ENCODE measurements at places on chromosomes 1 and 21.
A peak's percentile ranks its signal among the peaks of the same experiment; 100 is the strongest.

DNA sequence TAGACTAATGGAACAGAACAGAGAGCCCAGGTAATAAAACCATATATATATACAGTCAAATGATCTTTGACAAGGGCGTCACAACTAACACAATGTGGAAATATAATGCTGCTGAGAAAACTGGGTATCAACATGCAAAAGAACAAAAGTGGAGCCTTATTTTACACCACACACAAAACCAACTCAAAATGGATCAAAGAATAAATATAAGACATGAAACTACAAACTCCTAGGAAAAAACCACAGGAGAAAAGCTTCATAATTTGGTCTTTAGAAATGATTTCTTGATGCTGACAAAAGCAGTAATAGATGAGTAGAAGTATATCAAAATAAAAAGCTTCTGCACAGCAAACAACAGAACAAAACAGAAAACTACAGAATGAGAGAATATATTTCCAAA is 192.2 kb downstream of the AKT3 start:
- no peak for DNase-seq

- DNase-seq = peak; percentile 57
Observed at GRCh38 chr1:226870401-226871279, at the start of gene PSEN2. PSEN2 (plus strand) TSS chr1:226870616; CDS start chr1:226881908, 11,292 bp downstream.

- DNase-seq = no peak
Observed at GRCh38 chr1:212035835-212036605, 472 bp downstream of the DTL start.

- DNase-seq = no peak
Observed at GRCh38 chr1:24386241-24386640, 27.3 kb downstream of the STPG1 start.

GRCh38 chr1:24745711-24746413 is 615 bp downstream of the CLIC4 start:
- peak; percentile 10 for DNase-seq

GRCh38 chr1:85366391-85367170 is 90.1 kb upstream of the BCL10 start:
- no peak for DNase-seq

DNA sequence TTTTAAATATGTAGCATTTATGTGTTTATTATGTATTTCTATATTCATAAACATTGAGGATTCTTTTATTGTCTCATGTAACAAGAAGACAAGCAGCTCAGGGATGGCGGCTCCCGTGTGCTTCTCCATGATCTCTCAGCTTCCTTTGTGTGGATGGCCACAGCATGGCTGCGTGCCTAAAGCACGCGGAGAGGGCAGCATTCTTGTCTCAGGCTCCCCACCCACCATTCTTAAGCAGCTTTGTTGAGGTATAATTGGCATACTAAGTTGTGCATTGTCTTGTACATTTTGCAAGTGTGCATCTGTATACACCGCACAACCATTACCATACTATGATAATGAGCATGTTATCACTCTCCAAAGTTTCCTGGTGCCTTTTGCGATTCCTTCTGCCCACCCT is 81.6 kb downstream of the CAMTA1 start:
- no peak for DNase-seq

GRCh38 chr1:68074472-68074871 is 24.0 kb upstream of the DIRAS3 start:
- no peak for DNase-seq

GRCh38 chr1:247060771-247061170 is 17.8 kb downstream of the ZNF670 start:
- DNase-seq = no peak

DNA sequence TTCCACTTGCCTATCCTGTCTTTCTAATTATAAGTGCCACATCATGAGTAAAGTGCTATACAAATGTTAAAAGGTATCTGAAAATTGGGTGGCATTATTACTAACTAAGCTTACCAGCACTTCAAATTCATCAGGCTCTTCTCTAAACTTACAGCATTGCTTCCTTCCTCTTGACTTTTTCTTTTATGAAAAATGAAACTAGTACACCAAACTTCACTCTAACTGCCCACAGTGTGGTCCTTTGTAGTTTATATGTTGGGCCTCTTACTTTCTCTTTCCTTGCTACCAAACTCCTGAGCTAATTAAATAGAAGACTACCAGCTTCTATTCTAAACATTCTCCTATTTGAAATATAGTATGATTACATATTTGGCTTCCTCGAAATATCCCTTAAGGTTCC is 81.8 kb downstream of the NOTCH2 start:
- DNase-seq = no peak

DNA sequence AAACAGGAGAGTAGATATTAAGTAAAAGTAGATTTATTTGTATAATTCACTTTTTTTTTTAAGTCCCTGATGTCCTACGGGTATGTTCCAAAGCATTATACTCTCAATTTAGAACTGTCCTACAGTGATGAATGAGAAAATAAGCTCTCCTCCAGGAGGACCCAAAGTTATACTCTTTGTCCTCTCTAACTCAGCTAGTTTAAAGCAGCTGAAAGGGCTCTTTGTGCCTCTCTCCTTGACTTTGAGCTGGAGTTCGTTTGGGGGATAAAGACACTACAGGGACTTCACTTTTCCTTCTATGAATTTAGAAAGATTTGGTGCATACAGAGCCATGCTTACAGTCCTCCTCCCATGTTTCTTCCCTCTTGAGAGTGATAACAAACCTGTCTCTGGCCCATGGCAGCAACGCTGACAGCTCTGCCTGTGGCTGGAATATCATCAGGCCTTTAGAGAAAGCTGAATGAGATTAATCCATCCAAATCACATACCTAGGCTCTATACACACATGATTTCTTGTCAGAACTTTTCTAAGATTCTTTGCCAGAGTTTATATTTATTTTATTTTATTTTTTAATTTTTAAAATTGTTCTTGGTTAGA is 134.3 kb downstream of the PIK3R3 start:
- no peak for DNase-seq

GRCh38 chr21:14482165-14482564 is 64.0 kb downstream of the SAMSN1 start:
- DNase-seq = no peak

- DNase-seq = no peak
Observed at GRCh38 chr1:154493276-154493675, 8.7 kb upstream of the TDRD10 start.

- no peak for DNase-seq
Observed at GRCh38 chr21:41477641-41478318, 30.2 kb downstream of the TMPRSS2 start.

GRCh38 chr1:66893712-66894111 is 30.9 kb downstream of the DNAI4 start:
- DNase-seq = no peak

DNA sequence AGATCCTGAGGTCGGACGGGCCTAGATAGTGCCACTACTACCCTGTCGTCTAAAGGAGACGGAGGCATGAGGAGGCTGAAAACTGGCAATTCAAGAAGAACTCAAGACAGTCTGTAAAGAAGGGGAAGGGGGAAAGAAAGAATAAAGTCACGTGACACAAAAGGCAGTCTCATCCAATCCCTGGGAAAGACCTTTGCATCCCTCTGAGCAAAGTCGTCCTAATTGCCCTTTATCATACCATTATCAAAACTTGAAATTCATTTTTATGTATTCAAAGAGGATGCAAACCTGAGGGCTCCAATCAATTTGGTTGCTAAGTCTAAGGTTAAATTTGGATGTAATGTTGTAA is 2.2 kb downstream of the DUSP10 start:
- no peak for DNase-seq

DNA sequence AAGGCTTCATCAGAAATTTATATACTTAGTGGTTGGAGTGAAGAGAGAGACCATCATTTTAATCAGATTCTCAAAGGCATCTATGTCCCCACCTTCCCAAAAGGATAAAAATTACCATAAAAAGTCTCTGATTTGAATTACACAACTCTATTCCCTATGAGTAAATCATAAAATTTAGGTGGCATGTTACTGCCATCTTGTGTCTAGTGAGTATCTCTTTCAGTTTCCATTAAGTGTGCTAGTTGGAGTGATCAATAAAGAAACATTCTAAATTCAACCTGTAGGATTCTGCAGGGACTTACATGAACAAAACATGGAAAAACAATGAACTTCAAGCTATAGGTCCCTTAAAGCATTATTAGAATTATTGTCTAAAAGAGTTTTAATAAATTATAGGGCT is 655.4 kb downstream of the LTN1 start:
- DNase-seq = no peak

DNA sequence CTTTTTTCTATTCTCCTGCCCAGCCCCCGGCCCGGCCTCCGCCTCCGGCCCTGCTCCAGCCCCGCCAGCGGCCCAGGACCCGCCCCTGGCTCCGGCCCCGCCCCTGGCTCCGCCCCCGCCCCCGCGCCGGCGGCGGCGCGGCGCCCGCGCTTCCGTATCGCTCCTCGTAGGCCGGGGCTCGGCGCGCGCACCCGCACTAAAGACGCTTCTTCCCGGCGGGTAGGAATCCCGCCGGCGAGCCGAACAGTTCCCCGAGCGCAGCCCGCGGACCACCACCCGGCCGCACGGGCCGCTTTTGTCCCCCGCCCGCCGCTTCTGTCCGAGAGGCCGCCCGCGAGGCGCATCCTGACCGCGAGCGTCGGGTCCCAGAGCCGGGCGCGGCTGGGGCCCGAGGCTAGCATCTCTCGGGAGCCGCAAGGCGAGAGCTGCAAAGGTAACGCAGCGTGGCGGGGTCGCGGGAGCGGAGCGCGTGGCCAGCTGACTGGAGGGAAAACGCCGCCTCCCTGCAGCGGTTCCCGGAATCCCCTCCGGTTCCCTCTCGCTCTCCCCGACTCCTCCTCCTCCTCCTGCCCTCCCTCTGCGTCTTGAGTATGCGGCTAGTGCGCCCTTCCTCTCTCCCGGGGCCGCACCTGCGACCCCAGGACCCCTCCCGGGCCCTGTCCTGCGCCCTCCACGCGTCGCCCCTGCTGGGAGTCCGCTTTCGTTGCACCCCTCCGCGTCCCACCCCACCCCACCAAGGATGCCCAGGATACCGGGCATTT is at the start of gene IFNAR2:
Gene IFNAR2, plus strand, starts transcription at position 155 of the 761 bp plus-strand sequence. CDS start 11,985 bp downstream, outside the sequence.
- peak; percentile 76 for DNase-seq

DNA sequence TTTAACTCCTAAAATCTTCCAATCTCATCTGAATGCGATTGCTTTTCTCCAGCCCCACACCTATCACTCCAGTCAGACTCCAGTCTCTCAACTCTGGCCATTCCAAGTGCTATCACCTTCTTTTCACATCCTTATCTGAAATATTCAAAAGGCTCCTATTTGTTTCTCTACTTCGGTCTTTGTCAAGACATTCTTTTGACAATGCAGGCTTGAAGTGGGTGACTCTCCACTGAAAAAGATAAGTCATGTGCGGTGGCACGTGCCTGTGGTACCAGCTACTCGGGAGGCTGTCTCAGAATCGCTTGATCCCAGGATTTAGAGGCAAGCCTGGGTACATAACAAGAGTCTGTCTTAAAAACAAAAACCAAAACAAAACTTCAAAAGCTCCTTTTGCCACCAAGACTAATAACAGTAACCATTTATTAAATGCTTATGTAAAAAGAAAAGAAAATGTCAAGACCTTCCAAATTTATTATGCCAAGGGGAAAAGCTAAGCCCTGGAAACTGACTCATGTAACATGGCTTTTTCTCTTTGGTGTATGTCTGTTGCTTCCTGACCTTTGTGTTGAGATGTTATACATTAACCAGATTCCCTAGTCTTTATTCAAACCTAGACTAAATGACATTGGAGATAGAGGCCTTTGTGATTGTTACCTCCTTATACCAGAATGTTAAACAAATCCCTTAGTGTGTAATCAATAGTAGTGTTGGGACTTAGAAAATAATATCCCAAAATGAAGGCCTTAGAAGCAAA is 3.6 kb downstream of the ALG14 start:
- DNase-seq = no peak

- DNase-seq = no peak
Observed at GRCh38 chr1:6874298-6874697, 89.0 kb downstream of the CAMTA1 start.

DNA sequence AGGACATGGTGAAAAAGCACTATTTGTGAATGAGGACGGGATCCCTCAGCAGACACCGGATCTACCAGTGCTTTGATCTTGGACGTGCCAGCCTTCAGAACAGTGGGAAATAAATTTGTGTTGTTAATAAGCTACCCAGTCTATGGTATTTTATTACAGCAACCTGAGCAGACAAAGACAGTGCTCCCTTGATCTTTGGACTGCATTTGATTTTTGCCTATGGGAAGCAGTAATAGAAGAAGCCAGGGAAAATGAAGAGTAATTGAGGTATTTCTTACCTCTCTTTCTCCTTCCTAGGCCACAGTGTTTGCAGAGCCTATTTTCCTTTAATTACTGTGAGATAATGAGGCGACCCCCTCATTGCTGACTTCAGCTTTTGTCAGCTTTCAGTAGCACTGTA is 87.9 kb downstream of the PDE4B start:
- no peak for DNase-seq

DNA sequence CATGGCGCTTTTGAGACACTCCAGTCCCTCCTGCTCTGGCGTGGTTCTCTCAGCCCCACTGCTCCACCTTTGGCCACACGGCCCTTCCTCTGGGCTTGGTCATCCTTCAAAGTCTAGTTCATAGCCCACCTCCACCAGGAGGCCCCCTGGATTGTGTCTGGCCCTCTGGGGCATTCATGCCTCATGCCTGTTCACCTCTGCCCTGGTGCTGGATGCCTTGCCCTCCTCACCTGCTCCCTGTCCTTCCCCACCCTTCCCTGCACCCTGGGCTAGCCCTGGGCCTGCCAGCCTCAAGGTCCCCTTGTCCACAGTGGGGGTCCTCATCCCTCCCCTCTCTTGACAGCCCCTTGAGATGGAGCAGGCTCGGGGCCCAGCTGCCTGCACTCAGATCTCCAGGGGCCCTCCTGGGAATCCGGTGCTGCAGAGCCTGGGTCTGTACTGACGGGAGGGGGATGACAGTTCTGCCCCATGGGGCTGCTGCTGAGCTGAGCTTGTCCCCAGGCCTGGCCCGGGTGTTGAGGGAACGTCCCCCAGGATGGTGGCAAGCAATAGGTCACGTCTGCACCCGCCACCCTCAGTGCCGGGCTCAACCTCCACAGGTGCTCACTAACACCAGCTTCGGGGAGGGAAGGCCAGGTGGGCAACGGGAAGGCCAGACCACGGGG is 18.4 kb downstream of the PRXL2B start:
- DNase-seq = no peak

- no peak for DNase-seq
Observed at GRCh38 chr1:201912832-201913231, 24.1 kb downstream of the SHISA4 start.

DNA sequence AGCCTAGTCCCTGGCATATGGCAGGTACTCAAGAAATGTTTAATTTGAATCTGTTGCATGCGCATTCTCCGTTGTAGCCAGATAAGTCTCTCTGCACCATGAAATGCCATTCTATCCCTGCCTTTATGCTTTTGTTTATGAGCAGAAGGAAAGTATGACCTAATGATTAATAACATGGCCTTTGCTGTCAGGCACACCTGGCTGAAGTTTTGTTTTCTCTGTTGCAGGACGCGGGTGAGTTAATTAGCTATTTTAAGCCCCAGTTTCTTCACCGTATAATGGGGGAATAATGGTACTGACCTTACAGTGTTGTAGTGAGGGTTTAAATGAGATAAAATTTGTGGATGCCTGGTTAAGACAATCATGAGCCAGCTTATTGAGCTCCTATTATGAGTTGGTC is 87.7 kb downstream of the ST6GALNAC3 start:
- DNase-seq = no peak

GRCh38 chr1:107323784-107324183 is 182.9 kb downstream of the NTNG1 start:
- no peak for DNase-seq
